M059J (cell line): ENCODE measurements at places on chromosomes 7 and 10.

- no peak for DNase-seq
These were observed 73.9 kb downstream of the GRID1 start for GRCh38 chr10:86292462-86293395.

DNA sequence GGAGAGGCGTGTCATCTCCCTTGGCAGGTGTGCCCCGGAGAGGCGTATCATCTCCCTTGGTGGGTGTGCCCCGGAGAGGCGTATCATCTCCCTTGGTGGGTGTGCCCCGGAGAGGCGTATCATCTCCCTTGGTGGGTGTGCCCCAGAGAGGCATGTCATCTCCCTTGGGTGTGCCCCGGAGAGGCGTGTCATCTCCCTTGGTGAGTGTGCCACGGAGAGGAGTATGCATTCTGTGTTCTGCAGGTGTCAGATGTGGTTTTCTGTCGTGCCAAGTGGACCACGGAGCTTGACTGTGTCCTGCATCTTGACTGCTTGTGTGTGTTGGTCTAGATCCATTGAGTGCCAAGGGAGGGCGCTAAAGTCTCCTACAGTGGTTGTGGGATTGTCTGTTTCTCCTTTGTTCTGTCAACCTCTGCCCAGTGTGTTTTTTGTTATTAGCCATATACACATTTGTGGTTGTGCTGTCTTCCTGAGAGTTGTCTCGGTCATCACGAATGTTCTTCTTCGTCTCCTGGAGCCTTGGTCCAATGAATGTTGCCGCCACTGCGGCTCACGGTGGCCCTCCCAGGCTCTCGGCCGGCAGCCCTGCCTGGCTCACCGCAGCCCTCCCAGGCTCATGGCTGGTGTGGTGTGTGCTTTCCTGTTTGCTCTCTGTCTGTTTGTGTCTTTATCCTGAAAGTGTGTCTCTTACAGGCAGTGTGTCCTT lies 96.8 kb downstream of the INPP5A start:
- DNase-seq: no peak

- no peak for DNase-seq
These were observed 69.3 kb upstream of the NPY start for GRCh38 chr7:24214670-24215069.

- DNase-seq: no peak
These were observed 133.0 kb downstream of the ADAM12 start for GRCh38 chr10:126255313-126255712.

DNA sequence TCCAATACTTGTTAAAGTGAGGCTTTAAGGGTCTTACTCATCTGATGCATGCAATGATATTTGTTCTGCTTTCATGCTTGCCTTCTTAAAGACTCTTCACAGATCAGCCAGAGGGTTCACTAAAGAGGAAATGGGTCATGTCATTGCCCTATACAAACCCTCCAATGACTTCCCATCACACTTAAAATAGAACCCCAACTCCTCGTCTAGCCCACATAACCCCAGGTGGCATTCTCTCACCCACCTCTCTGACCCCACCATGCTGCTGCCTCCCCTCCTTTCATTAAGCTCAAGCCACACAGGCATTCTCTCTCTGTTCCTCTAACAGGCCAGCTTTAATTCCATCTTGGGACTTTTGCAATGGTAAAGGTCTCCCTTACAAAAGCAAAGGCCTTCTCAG lies 253.6 kb downstream of the GRID1 start:
- no peak for DNase-seq

GRCh38 chr7:136230210-136230609 lies 253.1 kb upstream of the MTPN start:
- no peak for DNase-seq

DNA sequence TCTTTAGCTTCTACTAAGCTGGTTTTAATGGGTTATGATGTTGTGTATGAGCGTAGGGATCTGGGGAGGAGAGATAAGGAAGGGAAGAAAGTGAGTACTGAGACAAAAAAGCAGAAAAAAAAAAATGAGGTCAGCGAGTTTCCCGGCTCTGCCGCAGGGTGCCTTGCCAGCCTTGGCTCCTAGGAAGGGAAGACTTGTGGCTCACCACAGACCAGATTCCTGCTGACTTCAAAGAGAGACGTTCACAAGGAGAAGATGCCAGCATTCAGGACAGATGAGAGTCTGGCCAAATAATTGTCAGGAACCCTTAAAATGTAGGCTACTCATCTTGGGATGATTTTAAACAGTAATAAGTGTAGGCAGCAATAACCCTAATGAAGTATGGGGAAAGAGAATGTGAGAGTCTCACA lies 11.4 kb upstream of the FAS start:
- DNase-seq: peak; percentile 95

GRCh38 chr7:130350945-130351790 lies 6.6 kb downstream of the CPA5 start:
- DNase-seq: no peak

GRCh38 chr10:63114031-63114814 lies 18.9 kb upstream of the NRBF2 start:
- peak; percentile 55 for DNase-seq

DNA sequence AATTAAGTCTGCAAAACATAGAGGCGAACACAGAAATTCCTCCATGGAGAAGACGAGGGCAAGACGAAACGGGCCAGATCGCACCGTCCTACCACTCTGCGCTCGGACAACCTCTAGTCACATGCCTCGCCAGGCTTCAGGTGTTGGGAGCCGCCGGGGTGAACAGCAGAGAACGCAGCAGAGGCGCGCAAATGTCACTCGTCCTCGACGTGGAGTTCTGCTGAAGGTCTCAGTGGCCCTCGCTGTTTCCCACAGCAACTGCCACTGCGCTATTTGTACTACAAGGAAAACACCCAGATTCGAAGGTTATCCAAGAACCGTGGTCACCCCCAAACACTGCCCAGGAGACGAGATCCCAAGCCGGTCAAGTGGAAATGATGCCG lies 9.2 kb downstream of the CTBP2 start:
- DNase-seq: no peak

DNA sequence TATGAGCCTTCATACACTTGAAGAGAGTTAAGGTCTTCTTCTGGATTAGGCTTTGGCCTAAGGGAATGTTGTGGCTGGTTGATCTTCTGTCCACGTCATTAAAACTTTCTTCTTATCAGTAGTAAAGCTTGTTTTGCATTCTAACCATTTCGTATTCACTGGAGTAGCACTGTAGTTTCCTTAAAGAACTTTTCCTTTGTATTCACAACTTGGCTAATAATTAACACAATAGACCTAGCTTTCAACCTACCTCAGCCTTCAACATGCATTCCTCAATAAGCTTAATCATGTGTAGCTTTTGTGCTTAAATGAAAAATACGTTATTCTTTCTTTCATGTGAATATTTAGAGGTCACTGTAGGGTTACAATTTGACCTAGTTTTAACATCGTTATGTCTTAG lies 42.8 kb downstream of the AKR1C8 start:
- DNase-seq: no peak

GRCh38 chr7:92639966-92640365 lies 49.8 kb upstream of the FAM133B start:
- no peak for DNase-seq

DNA sequence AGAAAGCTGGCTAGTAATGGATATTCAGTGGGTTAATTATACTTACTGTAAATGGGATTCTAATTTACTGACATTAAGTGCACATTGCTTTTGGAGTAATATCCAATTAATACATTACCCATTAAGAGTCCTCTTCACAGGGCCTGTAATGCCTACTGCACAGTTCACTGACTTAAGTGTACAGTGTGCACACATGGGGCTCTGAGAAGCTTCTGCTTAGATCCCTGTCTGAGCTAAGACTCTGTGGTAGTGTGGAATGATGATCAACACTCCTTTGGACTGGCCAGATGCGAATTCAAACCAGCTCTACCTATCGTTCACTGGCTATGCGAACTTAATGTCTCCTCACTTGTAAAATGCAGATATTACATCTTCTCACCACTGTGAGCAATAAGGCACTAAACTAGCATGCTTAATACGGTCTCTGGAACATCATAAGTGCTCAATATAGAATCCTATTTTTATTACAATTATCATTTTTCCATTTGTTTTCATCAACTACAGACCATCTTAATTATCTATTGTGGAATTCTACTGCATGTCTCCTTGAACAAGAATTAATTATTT lies 53.8 kb upstream of the SEC61G start:
- DNase-seq: no peak

DNA sequence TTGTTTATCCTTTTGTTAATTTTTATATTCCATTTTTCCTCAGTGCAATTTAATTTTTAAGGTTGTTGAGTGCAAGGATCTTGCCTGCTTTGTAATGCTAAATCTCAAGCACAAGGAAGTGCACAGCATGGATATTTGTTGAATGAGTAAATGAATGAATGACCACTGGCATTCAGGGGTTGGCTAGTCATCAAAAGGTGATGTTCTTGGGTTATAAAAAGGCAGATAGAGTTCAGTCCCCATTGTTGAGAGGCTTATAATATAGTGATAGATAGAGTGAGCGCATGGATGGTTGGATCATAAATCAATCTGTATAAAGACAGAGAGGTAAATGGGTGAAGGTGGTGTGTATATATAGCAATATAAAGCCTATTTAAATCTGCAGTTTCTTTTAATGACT lies 193.2 kb upstream of the KLF6 start:
- peak; percentile 76 for DNase-seq

DNA sequence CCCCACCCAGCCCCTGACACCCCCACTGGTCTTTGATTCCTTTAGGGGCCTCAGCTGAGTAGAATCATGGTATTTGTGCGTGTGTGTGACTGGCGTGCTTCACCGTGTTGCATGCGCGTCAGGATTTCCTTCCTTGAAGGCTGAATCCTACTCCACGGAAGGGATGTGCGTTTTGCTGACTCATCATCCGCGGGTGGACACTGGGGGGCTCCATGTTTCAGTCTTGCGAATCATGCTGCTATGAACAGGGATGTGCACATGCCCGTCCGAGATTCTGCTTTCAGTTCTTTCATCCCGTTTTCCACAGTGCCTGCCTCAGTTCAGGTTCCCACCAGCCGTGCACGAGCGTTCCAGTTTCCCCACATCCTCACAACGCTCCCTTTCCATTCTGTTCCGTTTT lies 20.9 kb upstream of the JAKMIP3 start:
- DNase-seq: no peak
